Glomerular endothelial cell (primary cell): ENCODE measurements at places on chromosomes 1 and 21.

DNA sequence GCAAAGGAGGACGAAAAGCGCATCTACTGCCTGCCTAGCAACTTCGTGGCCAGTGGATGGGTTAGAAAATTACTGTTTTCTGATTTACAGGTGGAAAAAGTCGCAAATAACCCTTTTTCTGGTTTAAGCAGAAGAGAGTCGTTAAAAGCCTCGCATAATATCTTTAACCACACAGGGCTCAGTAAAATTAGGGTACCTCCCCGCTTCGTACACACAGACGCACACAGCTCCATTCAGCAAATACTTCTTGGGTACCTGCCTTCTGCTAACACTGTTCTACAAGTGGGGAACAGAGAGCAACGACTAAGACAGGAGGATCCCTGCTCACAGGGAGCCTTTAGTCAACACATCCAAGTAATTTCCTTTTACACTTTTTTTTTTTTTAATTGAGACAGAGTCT lies 704 bp downstream of the ALG6 start:
- DNase-seq, result no peak

- DNase-seq, result no peak
Observed at GRCh38 chr21:44517175-44517899, 22.7 kb downstream of the KRTAP10-1 start.

GRCh38 chr1:116833718-116834117 lies 76.0 kb upstream of the PTGFRN start:
- DNase-seq, result no peak

DNA sequence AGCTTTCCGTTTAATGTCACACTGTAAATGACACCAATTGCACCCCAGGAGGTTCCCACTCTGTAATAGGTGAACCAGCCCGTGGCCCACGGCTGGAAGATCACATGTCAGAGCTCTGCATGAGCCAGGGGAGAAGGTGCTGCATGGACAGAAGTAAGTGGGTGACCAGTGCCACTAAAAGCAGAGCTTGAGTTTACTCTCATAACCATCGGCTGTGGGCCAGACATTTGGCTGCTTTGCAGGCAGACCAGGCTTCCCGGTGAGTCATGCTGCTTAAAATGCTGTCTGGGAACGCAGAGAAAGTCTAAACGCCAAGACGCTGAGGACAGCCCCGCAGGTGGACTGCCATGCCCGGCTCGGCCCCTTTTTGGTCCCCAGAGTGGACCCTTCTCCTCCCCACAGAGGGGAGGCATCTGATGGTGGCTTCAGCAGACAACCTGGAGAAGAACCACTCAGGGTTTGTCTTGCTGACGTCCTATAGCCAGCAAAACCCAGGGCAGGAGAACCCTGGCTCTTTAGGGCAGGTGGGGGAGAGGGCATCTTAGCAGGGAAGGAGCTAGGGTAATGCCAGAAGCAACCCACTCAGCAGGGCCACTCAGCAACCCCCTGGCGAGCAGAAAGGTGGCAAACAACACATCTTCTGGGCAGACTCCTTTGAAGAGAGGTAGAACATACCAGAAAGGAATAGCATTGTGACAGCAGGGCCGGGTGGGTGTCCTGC lies 7.3 kb downstream of the KIAA2013 start:
- DNase-seq, result no peak

- DNase-seq, result no peak
Observed at GRCh38 chr21:33801424-33802405, 113.9 kb downstream of the ATP5PO start.

- no peak for DNase-seq
Observed at GRCh38 chr1:159916242-159917051, 8.9 kb downstream of the TAGLN2 start.

GRCh38 chr1:11701981-11702803 lies 10.7 kb downstream of the DRAXIN start:
- DNase-seq, result no peak

GRCh38 chr1:203517426-203518110 lies 23.6 kb downstream of the OPTC start:
- no peak for DNase-seq

DNA sequence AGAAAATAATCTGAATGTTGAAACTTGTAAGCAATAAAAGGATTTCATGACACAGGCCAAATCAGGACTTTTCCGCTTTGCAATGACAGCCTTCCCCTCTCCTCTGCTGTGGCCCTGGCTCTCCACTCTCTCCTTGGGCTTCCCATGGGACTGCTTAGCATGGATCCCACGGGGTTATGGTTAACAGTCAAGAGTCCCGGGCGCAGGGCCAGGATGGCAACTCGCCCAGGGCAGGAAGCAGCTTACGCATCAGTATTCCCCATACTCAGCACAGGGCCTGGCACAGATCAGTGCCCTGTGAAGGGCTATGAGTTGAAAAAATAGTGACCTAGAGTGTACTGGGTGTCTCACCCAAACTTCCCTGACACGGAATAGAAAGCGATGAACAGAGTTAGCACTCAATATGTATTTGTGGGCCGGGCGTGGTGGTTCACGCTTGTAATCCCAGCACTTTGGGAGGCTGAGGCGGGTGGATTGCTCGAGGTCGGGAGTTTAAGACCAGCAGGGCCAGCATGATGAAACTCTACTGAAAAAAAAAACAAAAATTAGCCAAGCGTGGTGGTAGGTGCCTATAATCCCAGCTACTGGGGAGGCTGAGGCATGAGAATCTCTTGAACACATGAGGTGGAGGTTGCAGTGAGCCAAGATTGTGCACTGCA lies 29.1 kb upstream of the GRHL3 start:
- no peak for DNase-seq

DNA sequence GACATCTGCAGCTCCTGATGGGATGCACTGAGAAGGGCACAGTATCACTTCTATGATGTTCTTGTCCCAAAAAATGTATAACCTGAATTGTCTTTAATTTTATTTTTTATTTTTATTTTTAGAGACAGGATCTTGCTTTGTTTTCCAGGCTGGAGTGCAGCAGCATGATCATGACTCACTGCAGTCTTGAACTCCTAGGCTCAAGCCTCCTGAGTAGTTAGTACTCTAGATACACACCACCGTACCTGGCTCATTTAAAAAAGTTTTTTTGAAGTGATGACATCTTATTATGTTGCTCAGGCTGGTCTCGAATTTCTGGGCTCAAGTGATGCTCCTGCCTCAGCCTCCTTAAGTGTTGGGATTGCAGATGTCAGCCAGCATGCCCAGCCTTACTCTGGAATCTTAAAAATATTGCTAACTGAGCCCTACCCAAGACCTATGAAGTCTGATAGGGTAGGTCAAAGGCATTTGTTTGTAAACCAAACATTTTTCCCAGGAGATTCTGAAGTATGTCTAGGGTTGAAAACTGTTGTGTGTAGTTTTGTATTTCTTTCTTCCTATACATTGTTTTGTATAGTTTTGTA lies 68.9 kb downstream of the ATF6 start:
- DNase-seq, result no peak

- DNase-seq, result no peak
Observed at GRCh38 chr1:45493116-45493697, 2.2 kb upstream of the TESK2 start.

- DNase-seq, result no peak
Observed at GRCh38 chr1:20278692-20279130, 12.0 kb upstream of the VWA5B1 start.

GRCh38 chr1:154583773-154584172 lies 16.2 kb downstream of the CHRNB2 start:
- DNase-seq, result no peak

GRCh38 chr1:231107151-231107550 lies 54.7 kb upstream of the TRIM67 start:
- no peak for DNase-seq

GRCh38 chr1:29240400-29240837 lies 4.1 kb downstream of the PTPRU start:
- no peak for DNase-seq

GRCh38 chr21:42624936-42625335 lies 28.5 kb upstream of the PDE9A start:
- no peak for DNase-seq

DNA sequence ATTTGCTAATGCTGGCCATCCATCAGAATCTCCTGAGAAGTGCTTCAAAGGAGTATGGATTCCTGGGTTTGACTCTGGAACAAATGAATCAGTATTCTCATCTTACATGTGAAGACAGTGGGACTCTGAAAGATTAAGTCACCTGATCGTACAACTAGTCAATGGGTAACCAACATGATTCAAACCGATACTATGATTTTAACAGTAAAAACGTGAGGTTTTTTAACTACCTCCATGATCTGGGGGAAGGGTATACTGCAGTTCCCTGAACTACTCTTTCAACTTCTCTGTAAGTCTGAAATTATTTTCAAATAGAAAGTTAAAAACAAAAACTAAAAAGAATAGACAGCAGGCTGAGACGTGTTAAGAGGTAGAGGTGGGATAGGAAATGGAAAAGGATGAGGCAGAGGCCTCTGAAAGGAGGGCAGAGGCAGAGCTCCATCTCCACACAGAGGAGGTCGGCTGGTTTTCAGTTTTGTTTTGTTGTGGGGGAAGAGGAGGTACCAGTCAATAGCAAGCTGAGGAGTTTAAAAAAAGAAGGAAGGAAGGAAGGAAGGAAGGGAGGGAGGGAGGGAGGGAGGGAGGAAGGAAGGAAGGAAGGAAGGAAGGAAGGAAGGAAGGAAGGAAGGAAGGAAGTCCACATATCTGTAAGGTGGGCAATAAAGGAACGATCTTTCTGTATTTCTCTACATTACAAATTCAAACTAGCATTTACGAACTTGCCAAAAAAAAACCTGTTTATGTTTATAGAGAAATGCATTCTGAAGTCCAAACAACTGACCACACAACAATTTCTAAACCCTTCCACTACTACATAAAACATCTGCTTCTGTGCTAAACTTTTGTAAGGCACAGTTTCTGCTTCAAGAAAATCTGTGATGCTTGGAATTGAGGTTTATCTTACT lies 213.1 kb downstream of the RERE start:
- DNase-seq, result no peak

DNA sequence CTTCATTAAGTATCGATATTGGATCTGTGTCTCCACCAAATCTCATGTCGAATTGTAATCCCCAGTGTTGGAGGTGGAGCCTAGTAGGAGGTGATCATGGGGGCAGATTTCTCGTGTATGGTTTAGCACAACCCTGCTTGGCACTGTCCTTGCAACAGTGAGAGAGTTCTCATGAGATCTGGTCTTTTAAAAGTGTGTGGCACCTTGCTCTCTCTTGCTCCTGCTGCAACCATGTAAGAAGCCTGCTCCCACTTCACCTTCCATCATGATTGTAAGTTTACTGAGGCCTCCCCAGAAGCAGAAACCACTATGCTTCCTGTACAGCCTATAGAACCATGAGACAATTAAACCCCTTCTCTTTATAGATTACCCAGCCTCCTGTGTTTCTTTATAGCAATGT lies 424.4 kb downstream of the NPHP4 start:
- no peak for DNase-seq

GRCh38 chr1:54218883-54219687 lies 19.1 kb downstream of the MRPL37 start:
- DNase-seq, result no peak

DNA sequence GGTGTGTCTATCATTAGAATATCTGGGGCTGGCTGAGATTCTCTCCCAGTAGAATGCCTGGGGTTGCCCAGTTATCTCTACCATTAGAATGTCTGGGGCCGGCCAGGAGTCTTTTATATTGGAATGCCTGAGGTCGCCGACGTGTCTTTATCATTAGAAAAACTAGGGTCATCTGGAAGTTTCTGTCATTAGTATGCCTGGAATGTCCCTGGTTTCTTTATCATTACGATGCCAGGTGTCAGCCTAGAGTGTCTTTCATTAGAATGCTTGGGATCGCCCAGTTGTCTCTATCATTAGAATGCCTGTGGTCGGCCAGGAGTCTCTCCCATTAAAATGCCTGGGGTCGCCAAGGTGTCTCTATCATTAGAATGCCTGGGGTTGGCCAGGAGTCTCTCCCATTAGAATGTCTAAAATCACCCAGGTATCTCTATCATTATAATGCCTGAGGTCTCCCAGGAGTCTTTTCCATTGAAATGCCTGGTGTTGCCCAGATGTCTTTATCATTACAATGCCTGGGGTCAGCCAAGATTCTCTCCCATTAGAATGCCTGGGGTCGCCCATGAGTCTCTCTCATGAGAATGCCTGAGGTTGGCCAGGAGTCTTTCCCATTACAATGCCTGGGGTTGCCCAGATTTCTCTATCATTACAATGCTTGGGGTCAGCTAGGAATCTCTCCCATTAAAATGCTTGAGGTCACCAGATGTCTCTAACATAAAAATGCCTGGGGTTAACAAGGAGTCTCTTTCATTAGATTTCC lies 53.2 kb downstream of the RNF187 start:
- no peak for DNase-seq

- DNase-seq, result no peak
Observed at GRCh38 chr1:10774615-10775310, 21.7 kb downstream of the CASZ1 start.

DNA sequence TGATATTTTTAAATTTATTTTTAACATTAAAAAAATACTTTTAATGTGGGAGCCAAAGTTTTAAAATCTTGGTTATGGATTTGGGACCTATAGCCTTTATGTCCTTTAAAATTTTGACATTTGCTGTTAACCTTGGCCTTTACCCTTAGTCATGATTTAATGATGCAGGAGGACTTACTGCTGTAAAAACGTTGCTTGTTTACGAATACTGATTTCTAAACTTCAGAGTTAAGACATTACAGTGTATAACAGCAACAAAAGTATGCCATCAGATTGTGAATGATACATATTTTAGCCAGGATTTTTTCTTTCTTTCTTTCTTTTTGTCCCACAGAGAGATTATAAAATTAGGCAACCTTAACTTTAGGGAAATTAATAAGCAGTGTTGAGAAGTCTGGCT lies 8.9 kb downstream of the RBM15 start:
- DNase-seq, result no peak

DNA sequence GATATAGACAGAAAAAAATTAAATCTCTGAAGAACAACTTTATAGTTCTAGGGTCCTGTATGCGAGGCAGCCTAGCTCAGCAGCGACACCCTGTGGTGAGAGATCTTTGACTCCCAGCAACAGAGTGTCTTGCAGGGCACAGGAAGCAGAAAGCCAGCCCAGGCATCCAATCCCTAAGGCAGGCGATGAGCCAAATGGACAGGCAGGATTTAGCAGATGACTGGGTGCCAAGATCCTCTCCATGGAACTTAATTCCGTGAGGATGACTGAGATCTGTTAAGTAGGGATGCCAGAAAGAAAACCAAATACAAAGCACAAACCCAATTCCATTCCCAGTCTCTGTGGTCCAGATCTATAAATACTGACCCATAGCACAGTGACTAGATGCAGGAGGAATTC lies 38.8 kb downstream of the HLCS start:
- DNase-seq, result no peak

- no peak for DNase-seq
Observed at GRCh38 chr1:245148861-245149260, 5.9 kb upstream of the KIF26B start.
